ENCODE measurements at places on chromosomes 5 and 9.

- DNase-seq: no peak
Measured at GRCh38 chr9:113599646-113600022, 136.1 kb downstream of the RGS3 start.

DNA sequence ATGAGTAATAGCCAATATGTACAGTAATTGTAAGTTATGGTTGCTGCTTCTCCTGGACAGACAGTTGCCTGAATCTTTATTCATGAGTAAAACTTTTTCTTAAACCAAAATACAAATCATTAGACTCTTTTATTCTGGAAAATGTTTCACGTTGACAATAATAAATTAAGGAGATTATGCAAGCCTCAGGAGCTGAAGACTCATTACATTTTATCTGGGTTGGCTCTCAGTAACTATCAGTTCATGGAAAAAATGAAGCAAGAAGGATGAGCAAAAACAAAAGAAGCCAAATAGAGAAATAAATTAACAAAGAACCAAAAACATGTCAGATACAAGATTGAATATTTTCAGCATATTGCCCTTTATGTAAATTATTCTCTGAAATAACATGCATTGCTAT, 88.9 kb upstream of the PRR16 start:
- no peak for DNase-seq

GRCh38 chr5:71830681-71831539, 111.8 kb downstream of the CARTPT start:
- no peak for DNase-seq

GRCh38 chr5:4230786-4231641, 635.4 kb downstream of the IRX1 start:
- no peak for DNase-seq

- DNase-seq: no peak
Measured at GRCh38 chr5:106399391-106399790, 1271.3 kb downstream of the EFNA5 start.

DNA sequence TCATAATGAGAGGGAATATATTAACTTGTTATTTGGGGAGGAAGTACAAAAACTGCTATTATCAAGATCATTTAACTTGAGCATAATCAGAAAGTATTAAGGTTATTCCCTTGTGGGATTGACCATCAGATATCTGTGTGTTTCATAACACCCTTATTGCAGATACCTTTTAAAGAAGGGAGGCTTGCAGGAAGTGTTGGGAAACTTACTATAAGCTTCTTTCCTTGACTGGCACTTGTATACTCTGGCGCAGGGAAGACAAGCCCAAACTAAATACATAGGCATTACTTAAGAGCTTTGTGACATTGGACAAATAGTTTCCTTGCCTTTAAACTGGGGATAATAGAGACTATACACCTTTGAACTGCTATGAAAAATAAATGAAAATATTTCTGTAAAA, 50.9 kb downstream of the PIK3R1 start:
- DNase-seq: no peak

DNA sequence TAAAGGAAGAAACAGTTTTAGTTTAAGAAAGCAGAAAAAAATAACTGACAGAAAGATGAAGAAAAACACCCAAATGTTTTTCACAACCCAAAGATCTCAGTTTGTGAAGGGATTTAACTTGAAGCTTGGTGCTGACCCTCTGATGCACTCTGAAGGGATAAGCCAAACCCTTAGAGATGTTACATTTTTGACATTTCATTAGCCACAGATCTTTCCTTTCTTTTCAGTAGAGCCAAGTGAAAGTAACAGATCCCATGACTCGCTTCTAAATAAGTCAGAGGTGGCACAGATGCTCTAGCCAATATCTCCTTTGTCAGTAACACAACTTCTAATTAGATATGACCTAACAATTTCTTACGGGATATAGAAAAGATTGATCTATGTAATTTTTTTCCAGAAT, 394.5 kb upstream of the EDIL3 start:
- DNase-seq: no peak

GRCh38 chr5:14292766-14293658, 149.9 kb downstream of the TRIO start:
- no peak for DNase-seq

DNA sequence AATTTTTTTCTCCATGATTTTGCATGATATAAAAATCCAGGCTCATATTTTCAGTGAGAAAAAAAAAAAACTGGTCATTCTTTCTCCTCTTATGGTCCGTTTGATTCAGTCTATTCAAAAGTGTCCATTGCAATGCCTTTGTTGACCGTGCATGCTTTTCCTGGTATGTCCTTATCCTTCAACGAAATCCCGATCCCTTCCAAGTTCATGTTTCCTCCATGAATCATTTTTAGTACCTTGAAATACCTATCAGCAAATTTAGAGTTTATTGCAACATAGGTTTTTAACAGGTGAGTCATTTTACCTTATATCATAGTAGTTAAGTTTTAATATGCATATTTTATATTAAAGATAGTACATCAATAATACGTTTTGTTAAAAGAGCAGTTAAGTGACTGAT, 773.8 kb upstream of the CHD1 start:
- DNase-seq: no peak

DNA sequence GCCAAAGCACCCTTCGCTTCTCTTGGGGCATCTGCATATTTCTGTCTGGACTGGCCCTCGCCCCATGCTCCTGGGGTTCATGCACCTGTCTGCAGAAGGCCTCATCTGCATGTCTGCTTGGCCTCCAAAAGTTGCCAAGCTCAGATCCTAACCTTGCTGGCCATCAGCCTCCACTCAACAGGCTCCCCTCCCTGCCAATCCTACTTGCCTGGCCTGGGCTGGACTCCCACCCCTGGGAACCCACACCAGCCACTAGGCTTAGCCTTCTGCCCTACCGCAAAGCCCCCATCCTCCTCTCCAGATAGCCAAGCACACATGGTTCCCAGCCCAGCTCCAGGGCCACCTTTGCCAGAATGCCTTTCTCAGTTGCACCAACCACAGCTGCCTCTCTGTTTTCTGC, 159.8 kb downstream of the PAX5 start:
- no peak for DNase-seq

GRCh38 chr5:94893412-94894135, 275.1 kb downstream of the SLF1 start:
- no peak for DNase-seq

DNA sequence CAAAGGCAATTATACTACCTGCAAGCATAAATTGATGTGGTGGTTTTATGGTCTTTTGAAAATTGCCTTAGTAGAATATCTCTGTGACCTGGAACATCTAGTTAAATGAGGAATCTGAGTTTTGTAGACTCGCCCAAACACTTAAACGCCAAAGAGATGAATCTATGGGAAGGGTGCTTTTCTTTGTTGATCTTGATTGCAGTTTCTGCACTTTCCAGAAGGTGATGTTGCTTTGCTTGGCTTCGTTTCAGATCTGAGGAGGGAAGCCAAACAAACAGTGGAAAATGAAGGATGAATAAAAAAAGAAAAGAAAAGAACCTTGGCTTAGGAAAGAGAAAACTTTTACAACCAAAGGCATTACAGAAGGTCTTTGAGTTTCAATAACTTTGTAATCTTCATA, 1021.2 kb downstream of the NR2F1-AS1 start:
- DNase-seq: no peak

DNA sequence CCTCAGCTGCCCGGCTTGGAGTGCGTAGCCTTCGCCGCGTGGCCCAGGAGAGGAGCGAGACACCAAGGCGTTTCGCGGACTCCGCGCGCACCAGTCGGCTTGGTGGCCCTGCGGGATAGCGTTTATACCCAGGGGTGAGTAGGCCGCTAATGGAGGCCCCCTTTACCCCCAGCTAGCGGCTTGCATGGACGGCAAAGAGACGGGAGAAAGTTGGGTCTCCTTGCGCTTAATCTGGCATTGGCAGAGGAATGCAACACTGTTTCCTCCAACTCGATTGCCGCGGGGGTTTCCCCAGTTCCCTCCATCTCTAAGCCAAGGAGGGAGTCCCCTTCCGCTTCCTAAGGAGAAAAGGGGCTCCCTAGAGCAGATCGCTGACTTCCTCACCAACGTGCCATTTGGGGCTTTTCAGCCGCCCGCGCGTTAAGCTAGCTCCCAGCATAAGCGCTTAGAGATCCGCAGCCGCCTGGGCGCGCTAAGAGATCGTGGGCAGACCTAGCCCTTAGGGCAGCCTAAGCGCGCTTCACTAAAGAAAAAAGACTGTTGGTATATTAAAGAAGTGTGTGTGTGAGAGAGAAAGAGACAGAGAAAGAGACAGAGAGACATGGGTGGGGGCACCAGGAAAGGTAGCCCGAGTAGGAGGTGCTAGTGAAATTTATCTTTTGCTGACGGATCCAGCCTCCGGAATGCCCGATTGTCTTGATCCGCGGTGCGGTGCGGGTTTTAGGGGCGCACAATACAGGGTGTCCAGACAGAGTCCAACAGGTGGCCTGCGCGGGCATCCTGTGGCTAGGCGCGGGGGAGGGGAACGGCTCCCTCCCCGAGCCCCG, 597.9 kb upstream of the SGCD start:
- DNase-seq: no peak

- DNase-seq: no peak
Measured at GRCh38 chr9:115230924-115231515, 113.1 kb upstream of the TNC start.

- DNase-seq: no peak
Measured at GRCh38 chr5:160287378-160288051, 24.8 kb downstream of the CCNJL start.

GRCh38 chr5:160105686-160106360, 13.4 kb downstream of the PWWP2A start:
- peak; percentile 41 for DNase-seq

DNA sequence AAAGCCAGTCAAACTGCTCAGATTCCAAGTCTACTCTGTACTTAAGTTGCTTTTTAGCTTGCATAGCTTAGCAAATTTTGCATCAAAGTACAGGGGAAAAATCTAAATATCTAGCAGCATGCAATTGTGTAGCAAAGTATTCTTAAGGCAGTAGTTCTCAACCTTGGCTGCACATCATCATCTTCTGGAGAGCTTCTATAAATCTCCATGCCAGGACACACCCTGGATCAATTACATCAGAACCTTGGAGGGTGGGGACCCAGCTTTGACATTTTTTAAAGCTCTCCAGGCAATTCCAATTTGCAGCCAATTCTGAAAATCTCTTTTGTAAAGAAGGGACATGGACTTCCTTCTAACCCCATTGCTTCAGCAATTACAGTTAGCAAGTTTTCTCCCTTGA, 187.5 kb downstream of the SNCAIP start:
- no peak for DNase-seq

DNA sequence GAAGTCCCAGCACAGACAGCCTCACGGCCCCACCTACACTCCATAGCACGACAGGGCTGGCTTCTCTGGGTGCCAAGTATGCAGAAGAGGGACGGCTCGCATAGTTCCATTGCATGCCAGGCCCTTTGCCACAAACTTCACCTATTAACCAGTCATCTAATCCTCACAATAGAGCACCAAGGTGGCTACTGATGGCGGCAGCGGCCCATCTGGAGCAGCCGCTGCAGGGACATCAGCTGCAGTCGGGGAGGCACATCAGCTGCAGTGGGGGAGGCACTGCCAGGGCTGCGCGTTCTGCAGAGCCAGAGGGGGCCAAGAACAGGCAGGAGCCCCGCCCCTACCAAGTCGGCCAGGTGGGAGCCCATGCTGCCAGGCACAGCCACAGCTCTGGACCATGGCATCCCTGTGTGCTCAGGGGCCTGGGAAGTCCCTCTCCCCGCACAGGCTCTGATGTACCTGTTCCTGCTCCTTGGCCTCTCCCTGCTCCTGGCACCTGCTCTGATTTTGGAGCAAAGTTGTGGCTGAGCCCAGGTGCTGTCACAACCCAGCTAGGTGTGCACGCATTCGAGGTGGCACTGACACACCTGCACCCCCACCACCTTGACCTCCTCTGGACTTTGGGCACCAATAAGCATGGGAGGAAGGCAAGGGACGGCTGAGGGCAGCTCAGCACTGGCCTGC, 61.5 kb upstream of the SYNPO start:
- no peak for DNase-seq

DNA sequence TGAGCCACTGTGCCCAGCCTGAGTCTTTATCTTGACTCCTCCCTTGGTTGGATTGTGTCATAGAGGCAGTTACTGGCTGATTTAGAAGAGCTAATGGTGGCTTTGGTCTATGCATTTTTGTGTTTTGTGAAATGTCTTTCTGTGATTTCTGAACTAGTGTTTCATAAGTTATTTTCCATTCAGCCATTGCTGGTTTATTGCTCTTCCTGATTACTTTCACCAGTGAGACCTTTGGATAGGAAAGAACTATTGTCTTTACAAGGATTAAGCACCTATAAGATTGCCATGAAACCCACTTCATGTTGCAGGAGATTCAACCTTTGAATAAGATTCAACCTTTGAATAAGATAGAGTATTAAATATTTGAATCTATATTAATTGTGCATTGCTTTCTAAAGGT, 8.7 kb upstream of the HAPLN1 start:
- no peak for DNase-seq

- DNase-seq: no peak
Measured at GRCh38 chr5:106481374-106481773, 1189.4 kb downstream of the EFNA5 start.

DNA sequence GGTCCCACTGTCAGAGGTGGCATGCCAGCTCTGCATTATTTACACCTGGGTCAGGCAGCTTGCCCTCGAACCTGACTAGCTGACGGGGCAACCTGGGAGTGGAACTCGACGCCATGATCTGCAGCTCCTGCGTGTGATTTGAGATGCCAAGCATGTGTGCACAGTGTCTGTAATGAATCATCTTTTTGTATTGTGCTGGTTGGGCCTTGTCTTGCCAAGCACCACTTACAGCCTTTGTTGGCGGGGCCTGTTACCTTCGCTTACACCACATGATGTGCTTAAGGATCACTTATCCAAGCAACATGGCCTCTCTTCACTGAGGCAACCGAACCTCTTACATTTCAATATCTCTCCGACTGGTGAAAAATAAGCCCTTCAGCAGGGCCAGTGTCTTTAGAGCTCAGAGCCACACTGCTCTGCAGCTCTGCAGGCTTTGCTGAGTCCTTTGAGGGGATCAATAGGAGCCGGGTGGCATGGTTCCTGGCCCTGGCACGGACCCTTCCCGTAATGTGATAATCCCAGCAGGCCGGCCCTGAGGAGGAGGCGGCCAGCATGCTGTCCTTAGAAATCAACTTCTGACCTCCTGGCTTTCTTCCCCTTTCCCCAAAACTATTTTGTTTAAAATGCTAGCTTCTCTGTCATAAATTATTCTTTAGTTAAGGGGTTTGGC, 297.7 kb upstream of the CD180 start:
- no peak for DNase-seq

DNA sequence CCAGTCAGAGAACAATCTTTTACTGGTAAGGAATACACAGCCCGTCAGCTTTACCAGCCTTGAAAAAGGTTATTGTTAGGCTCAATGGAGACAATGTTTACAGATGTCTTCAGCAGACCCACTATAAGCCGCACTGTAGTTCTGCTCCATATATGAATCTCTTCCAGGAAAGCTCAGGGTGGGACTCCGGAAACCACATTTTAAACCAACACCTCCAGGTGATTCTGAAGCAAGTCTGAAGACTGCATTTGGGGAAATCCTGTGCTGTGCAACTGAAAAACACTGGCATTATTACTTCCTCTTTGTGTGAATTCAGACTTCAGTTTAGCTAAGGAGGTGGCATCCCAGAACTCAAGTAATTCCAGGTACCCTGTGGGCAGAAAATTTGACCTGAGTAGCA, 3.5 kb downstream of the GZMK start:
- DNase-seq: no peak

All from inflammatory macrophage (primary cell).